Renal pelvis (tissue), 12 donors: ENCODE measurements at places on chromosomes 11 and 22. TPM values are rescaled to one million over a fixed set of nuclear protein-coding genes. Genes with fewer than 3 reads are reported as not detected.

- no peak for DNase-seq
These were observed 25.0 kb upstream of the MYRF start for GRCh38 chr11:61727401-61727811.

DNA sequence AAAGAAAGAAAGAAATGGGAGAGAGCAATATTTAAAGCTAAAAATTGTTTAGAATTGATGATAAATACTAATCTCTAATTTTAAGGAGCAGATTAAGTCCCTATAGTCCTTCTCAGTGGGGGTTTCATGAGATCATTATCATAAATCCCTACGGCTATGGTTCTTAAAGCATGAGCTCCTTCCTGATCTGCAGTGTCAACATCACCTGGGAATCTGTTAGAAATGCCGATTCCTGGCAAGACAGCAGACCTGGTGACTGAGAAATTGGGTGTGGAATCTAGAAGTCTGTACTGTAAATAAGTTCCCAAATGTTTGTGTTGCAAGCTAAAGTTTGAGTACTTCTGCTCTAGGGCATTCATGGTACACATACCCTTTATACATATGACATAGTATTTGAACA lies 12.6 kb downstream of the HIKESHI start:
- DNase-seq = no peak

DNA sequence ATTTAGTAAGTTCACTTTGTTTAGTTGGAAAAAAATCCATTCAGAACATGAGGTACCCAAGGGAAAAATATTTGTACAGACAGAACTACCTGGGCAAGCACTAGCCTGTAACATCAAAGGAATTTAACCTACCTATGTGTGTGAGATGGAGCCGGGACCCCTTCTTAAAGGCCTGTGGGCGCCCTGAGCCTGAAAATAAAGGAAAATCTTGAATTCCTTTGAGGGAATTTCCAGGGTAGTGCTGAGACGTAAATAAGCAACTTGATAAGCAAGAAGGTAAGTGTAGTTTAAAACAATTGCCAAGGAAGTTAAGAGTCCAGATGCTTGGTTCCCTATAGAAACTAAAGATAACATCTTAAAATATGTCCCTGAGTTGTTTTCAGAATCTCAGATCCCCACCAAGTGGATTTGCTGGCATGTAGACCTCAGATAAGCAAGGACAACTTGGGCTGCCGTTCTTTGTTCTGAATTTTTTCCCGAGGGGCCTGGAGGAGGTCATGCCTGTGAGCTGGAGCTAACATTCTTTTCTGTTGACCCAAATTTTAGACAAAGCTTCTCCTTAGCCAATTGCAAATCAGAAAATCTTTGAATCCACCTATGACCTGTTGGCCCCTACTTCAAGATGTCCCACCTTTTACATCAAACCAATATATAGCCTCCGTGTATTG lies 31.0 kb downstream of the MED17 start:
- no peak for DNase-seq

The TMEM132A gene
- polyA plus RNA-seq = 70.4 TPM

The DGCR6 gene
- 12.9 TPM for polyA plus RNA-seq

- DNase-seq = no peak
These were observed 63.2 kb upstream of the SNX19 start for GRCh38 chr11:130979386-130979972.

The GGTLC3 gene
- not detected for polyA plus RNA-seq

DNA sequence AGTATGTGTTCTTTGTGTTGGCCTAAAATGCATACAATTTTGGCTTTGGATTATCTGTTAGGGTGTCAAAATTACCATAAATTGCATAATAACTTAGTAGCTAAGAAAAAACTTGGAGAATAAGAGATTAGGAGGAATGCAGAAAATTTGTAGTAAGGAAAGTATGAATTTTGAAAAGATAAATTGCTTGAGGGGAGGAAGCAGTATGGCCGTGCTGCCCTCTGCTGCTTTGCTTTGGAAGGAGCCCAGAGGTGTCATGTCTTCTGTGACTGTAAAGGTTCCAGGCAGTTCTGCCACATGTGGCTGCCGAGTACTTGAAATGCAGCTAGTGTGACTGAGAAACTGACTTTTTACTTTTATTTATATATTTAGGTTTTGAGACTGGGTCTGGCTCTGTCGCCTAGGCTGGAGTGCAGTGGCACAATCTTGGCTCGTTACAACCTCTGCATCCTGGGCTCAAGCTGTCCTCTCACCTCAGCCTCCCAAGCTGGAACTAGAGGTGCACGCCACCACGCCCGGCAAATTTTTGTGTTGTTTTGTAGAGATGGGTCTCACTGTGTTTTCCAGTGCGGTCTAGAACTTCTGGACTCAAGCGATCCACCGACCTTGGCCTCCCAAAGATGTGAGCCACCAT lies 1.8 kb downstream of the ADSL start:
- DNase-seq = no peak
